Natural killer cell treated with Interleukin-12 subunit alpha and Interleukin-12 subunit beta and Interleukin-15 and Interleukin-18, amount 100 ng/mL, for 72 hours (primary cell): ENCODE measurements at places on chromosomes 7 and 10. TPM values are rescaled to one million over a fixed set of nuclear protein-coding genes. Genes with fewer than 3 reads are reported as not detected.

Gene TMEM139
- not detected for total RNA-seq

Gene HOXA9
- total RNA-seq = 2.4 TPM

DNA sequence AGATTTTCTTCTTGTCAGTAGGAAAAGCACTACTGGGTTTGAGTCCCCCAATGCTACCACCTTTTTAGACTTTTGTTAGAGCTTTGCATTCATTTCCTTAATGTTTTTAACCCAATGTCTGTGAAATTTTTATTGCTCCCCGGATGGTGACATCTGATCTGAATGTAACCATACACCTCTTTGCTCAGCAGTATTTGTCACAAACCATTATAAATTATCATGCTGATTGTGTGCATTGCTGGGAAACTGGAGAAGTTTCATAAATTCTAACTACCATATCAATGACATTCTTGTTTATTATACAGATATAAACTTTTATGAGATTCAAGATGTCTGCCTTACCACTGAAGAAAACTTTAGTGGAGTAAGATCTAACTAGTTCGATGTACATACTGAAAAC, 8.5 kb downstream of the NRP1 start:
- DNase-seq = no peak

DNA sequence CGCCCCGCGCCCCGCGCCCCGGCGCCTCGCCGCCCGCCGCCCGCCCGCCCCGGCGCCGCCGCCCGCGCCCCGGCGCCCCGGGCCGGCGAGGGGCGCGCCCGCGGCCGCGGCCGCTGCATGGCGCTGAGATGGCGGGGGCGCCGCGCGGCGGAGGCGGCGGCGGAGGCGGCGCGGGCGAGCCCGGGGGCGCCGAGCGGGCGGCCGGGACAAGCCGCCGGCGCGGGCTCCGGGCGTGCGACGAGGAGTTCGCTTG, 174 bp downstream of the ADCY1 start:
- DNase-seq = no peak

DNA sequence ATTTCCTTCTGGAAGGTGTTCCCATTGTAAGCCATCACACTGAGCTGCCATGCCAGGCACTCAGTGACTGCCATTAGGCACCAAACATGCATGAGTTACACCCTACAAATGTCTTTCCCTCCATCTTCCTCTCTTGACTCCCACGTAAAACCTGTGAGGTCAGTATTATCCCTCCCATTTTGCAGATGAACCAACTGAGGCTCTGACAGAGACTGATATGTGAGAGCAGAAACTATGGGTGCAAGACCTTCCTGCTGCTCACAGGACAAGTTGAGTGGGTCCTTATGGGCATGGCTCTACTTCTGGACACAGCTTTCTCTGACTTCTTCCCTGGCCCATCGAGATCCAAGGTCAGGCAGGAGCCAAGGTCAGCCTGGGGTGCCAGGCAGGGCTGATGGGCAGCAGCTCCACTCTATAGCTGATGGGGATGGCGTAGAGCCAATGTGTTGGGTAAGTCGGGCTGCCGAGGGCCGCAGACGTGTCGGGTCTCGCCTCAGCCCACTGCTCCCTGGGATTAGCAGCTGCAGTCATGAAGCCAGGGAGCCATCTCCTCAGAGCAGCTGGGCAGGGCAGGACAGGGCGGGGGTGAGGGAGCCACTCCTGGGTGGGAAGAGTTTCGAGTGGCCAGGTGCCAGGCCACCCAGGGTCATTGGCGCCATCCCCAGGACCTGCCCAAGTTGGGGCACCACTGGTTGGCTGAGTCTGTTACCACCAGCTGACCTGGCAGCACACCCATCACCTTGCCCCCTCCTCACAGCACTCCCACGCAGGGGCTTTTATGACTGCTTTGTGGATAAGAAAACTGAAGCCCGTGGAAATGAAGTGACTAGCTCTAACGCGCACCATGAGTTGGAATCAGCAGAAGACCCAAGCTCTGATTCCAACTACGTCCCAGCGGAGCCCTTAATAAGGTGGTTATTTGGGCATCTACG, 117.8 kb upstream of the ZMIZ1 start:
- no peak for DNase-seq

GRCh38 chr10:86013568-86013967, 353.0 kb downstream of the GRID1 start:
- DNase-seq = no peak

GRCh38 chr10:12067336-12067735, 1.4 kb upstream of the DHTKD1 start:
- no peak for DNase-seq

- DNase-seq = no peak
Observed at GRCh38 chr7:102061354-102061945, 225.2 kb upstream of the SH2B2 start.

- no peak for DNase-seq
Observed at GRCh38 chr10:112839928-112840654, 110.0 kb upstream of the TCF7L2 start.

GRCh38 chr10:53022611-53023088, 250.1 kb upstream of the MBL2 start:
- DNase-seq = no peak

- DNase-seq = no peak
Observed at GRCh38 chr10:124354411-124355382, 64.0 kb downstream of the OAT start.

GRCh38 chr7:32335107-32335506, 155.1 kb downstream of the LSM5 start:
- no peak for DNase-seq

DNA sequence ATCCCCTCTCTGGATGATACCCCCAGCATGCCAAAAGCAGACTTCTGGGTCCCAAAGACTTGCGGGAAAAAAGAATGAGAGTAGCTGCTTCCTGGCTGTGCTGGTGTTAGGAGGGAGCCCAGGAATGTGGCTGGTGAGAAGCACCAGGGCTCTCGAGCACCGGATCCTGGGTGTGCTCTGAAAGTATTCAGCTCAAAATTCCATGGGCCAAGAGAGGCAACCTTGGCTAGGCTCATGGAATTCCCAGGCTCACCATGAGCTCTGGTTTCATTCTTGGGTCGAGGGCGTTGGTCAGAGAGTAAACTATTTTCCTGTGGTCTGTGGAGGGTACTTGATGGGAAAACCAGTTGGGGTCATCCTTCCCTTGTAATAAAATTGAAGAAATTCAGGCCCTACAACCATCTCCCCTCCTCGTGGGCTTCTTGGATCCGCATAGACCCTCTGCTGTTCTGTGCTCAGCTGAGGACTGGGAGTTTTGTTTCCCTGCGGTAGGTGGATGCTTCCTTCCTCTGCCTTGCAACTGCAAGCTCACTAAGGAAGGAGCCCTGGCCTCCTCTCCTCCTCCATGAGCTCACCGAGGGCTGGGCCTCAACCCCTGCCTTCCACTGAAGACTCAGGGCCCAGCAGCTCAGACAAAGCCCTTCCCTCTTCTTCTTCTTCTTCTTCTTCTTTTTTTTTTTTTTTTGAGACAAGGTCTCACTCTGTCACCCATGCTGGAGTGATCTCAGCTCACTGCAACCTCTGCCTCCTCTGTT, 34.5 kb upstream of the AQP1 start:
- DNase-seq = no peak
